ENCODE measurements at places on chromosomes 16 and 17. TPM values are rescaled to one million over a fixed set of nuclear protein-coding genes. Genes with fewer than 3 reads are reported as not detected.

DNA sequence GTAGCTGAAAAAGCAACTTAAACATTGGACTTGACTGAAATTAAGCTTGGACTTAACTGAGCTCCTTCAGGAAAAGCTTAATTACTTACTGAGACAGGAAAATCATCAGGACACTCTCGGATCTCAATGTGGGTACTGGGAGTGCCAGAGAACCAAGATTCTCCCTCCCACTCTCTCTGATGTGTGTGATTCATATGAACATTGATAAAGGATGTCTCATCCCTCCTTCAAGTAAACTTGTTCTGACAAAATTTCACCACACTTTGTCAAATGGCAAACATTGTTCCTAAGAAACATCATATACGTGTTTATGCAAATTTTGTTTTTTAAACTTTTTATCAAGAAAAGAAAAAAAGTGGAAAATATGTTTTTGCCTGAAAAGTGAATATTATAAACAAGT is 4.1 kb upstream of the SLFN5 start:
- DNase-seq = peak; percentile 49

GRCh38 chr17:40461732-40462342 is 18.6 kb downstream of the IGFBP4 start:
- no peak for DNase-seq

DNA sequence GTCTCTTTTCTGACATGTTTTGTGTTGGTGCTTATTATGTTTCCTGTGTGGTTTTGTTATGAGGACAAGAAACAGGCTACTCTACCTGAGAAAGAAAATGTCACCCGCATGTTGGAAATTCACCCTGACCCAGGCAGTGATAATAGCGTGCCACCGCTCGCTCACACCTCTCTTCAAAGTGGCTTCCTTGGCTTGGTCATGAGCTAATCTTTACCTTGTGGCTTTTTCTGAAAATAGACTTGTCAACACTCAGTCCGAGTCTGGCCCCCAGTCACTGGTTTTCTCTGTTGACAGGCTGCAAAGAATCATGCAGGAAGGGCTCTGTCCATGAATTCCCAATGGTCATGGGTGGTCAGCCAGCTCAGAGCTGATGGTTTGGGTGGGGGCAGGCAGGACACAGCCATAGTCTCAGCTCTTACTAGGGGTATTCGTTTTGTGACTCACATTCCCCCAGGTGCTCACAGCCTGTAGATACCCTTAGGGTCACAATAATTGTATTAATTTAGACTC is 121.3 kb upstream of the CACNG5 start:
- DNase-seq = no peak

Gene KIF2B
- total RNA-seq = not detected

Gene SHBG
- total RNA-seq = 1.4 TPM

DNA sequence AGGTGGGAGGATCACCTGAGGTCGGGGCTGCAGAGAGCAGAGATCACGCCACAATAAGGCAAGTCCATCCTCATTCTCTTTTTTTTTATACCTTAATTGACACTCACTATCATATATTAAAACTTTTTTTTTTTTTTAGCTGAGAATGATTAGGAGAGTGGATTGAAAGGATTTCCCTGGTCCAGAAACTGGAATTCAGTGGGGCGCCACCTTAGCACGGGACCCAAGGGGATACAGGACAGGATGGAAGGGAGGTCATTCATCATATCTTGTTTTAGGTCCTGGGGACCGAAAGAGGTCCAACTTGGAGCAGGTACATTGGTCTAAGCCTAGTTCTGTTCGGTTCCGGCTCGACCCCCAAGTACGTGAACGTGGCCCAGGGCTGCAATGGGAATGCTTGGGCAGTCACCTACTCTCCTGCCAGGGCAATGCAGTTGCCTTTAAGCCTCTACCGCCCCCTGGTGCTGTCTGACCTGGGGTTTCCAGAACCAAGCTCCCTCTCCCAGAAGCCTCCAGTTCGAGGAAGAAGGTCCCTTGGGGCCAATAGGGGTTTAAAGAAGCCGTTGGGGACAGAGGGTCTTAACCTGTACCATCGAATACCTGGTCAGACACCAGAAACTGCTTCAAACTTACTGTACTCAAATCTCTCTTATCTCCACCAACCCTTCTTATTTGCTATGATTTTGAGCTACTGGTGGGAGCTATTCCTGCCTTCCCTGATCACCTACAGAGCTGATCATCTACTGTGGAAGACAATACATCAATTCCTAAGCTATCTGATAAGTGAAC is 19.9 kb upstream of the GPATCH8 start:
- DNase-seq = no peak

Gene TMEM204
- total RNA-seq = not detected

- DNase-seq = no peak
Observed at GRCh38 chr16:85930301-85930700, 31.3 kb downstream of the IRF8 start.

DNA sequence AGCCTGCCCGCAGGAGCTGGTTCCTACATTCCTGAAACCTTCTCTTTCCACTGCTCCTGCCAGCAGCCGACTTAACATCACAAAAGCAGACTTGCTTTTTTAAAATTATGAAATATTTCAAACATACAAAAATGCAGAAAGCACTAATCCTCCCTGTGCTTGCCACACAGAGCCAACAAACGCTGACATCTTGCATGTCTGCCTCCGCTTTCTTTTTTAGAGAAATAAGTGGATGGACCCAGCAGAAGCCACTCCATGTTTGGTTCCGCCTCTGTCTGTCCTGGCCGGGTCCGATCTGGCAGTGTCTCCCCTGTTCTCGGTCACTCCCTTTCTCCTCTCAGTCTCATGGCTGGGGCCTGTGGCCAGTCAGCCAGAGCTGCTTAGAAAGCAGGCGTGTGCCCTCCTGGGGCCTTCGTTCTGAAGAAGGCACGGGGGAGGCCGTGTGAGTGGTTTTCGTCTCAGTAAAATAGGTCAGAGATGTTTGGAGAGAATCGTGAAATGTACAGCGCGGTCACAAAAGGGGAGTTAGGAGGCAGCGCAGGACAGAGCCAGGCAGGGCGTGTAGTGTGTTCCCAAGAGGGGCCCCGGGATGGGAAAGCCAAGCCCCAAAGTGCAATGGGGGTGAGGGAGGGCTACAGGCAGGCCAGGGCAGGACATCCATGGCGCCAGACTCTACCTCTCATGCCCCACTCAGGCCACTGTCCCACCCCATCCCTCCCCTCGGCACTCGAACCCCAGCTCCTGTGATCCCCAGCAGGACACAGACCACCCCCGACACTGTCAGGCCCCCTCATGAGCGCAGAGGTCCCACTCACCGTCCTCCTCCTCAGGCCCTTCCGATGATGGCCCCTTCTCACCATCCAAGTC is 23.2 kb downstream of the MXRA7 start:
- DNase-seq = no peak

- no peak for DNase-seq
Observed at GRCh38 chr17:75830164-75831031, 13.8 kb downstream of the UNC13D start.
